MM.1S (cell line): ENCODE measurements at places on chromosomes 13 and 19.

DNA sequence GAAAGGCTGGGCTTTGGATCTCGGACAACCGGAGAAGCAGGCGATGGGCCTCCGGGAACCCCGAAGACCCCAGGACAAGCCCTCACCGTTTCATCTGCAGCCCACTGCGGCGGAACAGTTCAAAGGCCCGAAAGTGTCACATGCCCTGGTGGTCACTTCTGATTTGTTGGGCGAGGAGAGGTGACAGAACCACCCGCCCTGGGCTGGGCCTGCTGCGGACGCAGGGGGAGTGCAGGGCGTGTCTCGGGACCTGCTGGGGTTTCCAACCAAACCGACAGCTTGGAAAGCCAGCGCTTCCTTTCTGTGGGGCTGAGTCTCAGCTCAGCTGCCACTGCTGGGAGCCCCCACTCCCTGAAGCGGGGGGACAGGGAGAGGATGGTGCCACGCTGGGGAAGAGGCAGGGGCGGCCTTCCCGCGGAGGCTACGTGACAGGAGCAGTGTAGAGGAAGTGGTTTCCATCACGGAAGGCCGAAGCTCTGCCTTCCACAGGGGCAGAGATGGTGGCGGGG lies 22.8 kb upstream of the ZBTB7A start:
- DNase-seq, result no peak

DNA sequence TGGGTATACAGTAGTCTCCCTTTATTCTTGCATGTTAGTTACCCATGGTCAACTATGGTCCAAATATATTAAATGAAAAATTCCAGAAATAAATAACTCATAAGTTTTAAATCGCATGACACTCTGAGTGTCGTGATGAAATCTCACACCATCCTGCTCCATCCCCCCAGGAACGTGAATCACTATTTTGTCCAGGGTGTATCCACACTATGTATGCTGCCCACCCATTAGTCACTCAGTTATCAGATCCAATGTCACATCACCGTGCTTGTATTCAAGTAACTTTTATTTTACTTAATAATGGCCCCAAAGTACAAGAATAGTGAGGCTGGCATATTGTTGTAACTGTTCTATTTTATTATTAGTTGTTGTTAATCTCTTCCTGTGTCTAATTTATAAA lies 115.8 kb upstream of the SERP2 start:
- DNase-seq, result no peak

- no peak for DNase-seq
These were observed 108.4 kb downstream of the ZNF557 start for GRCh38 chr19:7177926-7178325.

DNA sequence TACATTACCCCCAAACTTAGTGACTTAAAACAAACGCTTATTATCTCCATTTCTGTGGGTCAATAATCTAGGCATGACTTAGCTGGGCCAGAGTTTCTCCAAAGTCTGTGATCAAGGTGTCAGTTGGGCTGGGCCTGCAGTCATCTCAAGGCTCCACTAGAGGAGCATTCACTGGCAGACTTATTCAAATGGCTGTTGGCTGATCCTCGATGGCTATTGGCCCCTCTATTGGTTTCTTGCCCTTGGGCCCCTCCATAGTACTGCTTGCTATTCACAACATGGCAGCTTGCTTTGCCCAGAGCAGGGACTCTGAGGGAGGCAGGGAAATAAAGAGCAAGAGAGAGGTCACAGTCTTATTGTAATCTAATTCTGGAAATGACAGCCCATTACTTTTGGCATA lies 57.6 kb downstream of the RCBTB2 start:
- DNase-seq, result no peak

- no peak for DNase-seq
These were observed 67.3 kb upstream of the SLC10A2 start for GRCh38 chr13:103133556-103133955.

- DNase-seq, result no peak
These were observed 324.0 kb downstream of the KCNRG start for GRCh38 chr13:50339271-50339670.

GRCh38 chr19:16136185-16136999 lies 7.1 kb upstream of the HSH2D start:
- DNase-seq, result no peak

DNA sequence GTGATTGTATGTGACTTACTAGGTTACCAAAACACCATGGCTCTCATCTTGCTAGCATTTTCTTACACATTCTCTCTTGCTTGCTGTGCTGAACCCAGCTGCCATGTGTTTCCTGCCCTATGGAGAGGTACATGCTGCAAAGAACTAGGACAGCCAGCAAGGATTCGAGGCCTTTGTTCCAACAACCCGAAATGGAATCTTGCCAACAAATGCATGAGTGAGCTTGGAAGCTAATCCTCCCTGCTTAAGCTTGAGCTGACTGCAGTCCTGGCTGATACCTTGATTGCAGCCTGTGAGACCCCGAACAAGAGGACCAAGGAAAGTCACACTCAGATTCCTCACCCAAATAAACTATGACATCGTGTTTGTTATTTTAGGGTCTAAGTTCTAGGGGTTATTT lies 651.2 kb downstream of the SLITRK6 start:
- no peak for DNase-seq

DNA sequence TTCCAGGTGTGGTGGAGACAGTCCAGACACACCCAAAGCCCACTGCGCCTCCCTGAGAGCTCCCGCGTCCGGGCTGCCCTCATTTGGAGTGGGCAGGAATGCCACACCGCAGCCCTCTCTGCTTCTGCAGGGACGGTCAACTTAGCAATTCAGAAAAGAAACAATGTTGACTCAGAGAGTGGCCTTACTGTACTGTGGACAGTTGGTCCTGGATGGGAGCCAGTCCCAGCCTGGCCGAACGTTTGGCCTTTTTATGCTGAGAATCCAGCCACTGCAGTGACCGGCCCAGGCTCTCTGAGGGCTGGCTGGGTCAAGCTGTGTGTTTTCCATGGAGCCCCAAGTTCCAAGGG lies 7.2 kb downstream of the GAS6 start:
- DNase-seq, result no peak

DNA sequence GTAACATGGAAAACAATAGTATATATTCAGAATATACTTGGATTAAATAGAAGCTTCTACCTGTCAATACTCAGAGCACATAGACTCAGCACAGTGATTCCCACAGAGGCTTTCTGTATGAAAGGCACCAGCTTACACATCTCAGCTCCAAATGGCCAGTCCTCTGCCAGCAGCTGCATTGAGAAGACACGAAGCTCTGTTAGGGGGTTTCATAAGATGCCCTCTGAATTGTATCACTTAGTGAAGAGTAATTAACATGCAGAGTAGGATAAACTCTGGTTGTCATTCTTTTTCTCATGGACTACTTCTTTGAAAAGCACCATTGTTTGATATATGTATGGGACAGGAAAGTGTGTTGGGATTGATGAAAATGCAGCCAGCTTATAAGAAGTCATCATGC lies 15.2 kb downstream of the EDNRB start:
- DNase-seq, result no peak

DNA sequence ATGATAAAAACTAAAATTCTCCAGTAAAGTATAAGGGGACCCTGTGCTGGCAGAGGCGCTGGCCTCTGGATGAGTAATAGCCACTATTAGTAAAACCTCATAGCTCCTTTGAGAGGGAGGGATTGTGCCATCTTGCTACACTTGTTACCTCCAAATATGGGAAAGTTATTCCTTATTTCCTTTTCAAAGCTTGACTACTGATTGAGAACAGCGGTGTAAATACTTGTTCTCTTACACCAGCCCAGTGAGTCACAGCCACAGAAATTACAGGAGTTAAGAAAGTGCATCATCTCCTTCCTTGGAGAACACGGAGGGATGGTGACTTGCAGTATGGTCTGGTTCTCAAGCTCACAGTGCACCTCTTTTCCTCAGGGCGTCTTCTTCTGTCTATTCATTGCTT lies 379.0 kb downstream of the EFNB2 start:
- DNase-seq, result no peak

- peak; percentile 60 for DNase-seq
These were observed 213.2 kb upstream of the EDNRB start for GRCh38 chr13:78131811-78132210.
